ENCODE measurements at places on chromosomes 7 and 10.

DNA sequence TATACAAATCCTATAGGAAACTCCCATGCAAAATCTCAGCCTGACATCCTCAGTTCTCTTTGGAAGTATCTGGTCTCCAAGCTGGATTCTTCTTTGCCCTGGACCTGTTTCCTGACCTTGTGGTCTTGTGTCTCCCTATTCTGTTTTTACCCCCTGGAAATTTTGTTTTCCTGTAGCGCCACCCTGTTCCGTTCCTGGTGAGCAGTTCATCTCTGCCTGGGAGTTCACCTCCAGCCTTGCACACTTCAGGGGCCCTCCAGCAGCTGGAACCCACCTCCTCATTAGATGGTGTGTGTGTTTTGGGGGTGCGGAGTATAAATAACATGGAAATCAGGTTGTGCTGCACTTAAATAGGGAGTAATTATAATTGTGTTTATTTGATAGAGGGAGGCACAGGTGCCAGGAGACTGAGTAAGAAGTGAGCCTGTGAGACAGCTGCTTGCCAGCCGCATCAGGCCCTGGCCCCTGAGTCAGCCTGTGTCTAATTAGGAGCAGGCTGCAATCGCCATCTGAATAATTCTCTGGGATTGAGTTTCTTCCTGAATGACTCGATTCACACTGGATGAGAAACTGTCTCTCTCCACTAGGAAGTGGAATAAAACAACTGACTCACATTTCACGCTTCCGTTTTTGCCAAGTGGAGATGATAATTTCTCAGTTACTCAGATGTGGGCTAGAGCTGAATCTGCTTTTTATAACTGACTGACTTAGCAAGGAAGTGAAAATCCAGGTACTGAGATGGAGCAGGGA, 69.4 kb upstream of the HECTD2 start:
- H3K4me3 ChIP-seq, result no peak overlapping the region
- no peaks in the 10 kb centered on the region for H3K27me3 ChIP-seq
- no peak for DNase-seq

DNA sequence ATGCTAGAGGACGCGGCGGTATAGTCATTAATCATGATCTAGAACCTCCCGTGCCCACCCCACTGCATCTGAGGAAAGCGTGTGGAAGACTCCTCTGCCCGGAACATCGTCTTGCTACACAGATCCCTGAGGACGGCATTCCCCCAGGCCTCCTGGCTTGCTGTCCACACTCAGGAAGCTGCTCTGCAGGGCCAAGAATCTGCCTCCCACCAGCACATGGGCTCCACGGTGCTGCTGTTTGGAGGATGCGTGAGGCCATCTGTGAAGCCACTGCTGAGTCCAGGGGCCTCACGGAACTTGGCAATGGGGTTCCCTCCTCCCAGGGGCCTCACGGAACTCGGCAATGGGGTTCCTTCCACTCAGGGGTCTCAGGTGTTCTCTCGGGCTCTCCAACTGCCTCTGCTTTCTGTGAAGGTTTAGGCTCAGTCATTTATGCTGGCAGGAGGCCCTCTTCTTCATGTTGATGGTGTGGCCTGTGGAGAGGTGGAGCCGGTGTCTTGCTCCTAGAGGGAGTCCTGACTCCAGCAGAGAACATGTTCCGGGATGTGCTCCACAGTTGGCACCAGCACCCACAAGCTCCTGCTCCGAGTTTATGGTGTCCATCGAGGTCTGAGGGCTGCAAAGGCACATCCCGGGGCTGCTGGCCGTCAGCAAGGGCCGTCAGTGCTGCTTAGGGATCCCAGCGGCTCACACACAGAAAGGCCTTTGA, 273.3 kb downstream of the DNAJB6 start:
- no peak overlapping the region for H3K27ac ChIP-seq
- H3K4me1 ChIP-seq, result no peaks in the 10 kb centered on the region
- no peak overlapping the region for H3K4me3 ChIP-seq
- H3K36me3 ChIP-seq, result no peaks in the 10 kb centered on the region

DNA sequence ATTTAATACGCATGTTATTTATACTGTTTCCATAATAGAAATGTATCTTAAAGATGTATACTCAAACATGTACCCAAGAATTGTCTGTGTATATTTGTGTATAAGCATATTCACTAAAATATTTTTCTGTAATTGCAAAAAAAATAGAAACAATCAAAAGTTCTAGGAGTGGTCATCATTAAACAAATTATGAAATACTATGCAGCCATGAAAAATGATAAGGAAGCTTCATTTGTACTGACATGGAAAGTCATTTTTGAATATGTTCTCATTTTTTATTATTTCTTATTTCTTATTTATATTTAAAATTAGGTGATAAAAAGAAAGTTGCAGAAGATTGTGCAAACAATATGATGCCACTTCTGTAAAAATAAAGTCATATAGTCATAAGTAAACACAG, 400.0 kb upstream of the AUTS2 start:
- H3K27me3 ChIP-seq, result no peaks in the 10 kb centered on the region
- H3K36me3 ChIP-seq, result no peaks in the 10 kb centered on the region
- no peak overlapping the region for H3K27ac ChIP-seq
- H3K4me1 ChIP-seq, result no peaks in the 10 kb centered on the region

GRCh38 chr7:79979437-79979836, 155.2 kb upstream of the GNAI1 start:
- H3K4me1 ChIP-seq, result no peaks in the 10 kb centered on the region
- no peak overlapping the region for H3K4me3 ChIP-seq
- H3K27ac ChIP-seq, result no peak overlapping the region
- DNase-seq, result no peak
- H3K27me3 ChIP-seq, result no peaks in the 10 kb centered on the region

- peaks cover 7% of the 10 kb centered on the region for H3K27me3 ChIP-seq
- peaks cover 7% of the 10 kb centered on the region for H3K4me1 ChIP-seq
- no peak overlapping the region for H3K27ac ChIP-seq
- H3K4me3 ChIP-seq, result no peak overlapping the region
- H3K36me3 ChIP-seq, result no peaks in the 10 kb centered on the region
Measured at GRCh38 chr10:119253433-119254174, 46.2 kb downstream of the GRK5 start.

- H3K27ac ChIP-seq, result no peak overlapping the region
- H3K4me3 ChIP-seq, result no peak overlapping the region
- no peaks in the 10 kb centered on the region for H3K36me3 ChIP-seq
- no peak for DNase-seq
Measured at GRCh38 chr7:140060788-140061606, 1.8 kb downstream of the PARP12 start.

DNA sequence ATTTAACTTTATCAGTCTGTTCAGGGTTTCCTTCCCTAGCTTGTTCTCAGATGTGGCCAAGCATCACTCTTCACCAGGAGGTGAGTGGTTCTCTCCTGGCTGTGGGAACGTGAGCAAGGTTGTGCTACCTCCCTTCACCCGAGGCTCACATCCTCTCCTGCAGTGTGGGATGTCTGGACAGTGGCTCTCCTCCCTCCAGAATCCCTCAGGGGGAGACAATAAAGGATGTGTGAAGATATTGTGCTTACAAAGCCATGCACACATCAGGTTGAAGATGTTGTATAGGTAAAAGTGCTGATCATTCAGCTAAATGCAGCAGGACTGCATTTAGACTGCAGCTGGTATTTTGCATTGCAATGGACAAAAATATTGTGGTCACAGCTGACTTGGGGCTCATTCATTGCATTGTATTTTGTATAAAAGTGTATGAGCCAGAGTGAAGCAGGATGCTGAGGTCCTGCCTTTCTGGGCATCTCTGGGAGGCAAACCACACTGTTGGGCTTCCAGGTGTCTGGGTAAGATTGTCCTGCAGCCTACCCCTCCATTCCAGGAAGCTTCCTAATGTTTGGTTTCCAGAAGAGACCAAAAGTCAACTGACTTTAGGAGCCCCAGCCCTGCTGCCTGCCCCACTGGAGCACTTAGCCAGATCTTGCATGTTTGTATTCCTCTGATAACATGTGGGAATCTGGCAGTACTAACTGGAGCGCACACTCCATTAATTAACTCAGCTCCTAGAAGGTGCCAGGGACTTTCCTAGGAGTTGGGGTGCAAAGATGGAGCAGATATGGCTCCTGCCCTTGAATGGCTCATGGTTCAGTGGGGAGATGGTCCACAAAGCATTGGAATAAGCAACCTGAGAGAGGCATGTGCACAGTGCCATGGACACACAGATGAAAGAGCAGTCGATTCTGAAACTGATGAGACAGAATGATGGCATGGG, 292.5 kb upstream of the ZNF32 start:
- H3K4me3 ChIP-seq, result no peak overlapping the region
- H3K36me3 ChIP-seq, result no peaks in the 10 kb centered on the region
- no peak for DNase-seq
- H3K27me3 ChIP-seq, result no peaks in the 10 kb centered on the region
- no peak overlapping the region for H3K27ac ChIP-seq

GRCh38 chr7:66142996-66143395, 28.3 kb downstream of the CRCP start:
- no peak overlapping the region for H3K27ac ChIP-seq
- no peaks in the 10 kb centered on the region for H3K4me1 ChIP-seq
- DNase-seq, result no peak
- peaks cover 27% of the 10 kb centered on the region for H3K36me3 ChIP-seq

DNA sequence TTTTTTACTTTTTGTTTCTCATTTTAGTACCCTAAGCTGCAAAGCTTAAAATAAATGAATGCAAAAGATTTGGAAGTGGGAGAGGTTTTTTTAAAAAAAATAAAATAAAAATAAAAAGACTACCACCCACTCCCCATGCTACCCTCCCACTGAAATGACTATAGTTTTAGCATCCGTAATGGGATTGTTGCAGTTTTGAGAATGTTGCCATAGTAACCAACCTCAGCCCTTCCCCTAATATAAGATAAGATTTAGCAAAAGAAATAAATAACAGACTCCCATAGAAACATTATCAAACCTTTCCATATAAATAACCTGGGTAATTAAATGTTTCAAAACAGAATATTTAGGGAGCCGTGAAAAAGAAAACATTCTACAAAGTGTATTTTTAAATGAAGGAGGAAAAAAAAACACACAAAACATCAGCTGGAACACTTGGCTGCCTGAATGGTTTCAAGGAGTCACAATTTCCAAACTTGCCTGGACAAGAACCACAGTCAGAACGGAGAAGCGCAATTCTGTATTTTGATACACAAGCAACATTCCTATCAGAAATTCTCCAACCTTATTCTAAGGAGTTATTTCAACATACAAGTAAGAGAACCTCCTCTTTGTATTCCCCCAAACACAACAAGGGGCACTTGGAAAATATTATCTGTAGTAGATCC, 57.4 kb downstream of the DGKI start:
- H3K4me3 ChIP-seq, result no peak overlapping the region
- DNase-seq, result no peak
- no peaks in the 10 kb centered on the region for H3K27me3 ChIP-seq

GRCh38 chr10:72561745-72562166, 64.1 kb downstream of the MICU1 start:
- no peaks in the 10 kb centered on the region for H3K27me3 ChIP-seq

DNA sequence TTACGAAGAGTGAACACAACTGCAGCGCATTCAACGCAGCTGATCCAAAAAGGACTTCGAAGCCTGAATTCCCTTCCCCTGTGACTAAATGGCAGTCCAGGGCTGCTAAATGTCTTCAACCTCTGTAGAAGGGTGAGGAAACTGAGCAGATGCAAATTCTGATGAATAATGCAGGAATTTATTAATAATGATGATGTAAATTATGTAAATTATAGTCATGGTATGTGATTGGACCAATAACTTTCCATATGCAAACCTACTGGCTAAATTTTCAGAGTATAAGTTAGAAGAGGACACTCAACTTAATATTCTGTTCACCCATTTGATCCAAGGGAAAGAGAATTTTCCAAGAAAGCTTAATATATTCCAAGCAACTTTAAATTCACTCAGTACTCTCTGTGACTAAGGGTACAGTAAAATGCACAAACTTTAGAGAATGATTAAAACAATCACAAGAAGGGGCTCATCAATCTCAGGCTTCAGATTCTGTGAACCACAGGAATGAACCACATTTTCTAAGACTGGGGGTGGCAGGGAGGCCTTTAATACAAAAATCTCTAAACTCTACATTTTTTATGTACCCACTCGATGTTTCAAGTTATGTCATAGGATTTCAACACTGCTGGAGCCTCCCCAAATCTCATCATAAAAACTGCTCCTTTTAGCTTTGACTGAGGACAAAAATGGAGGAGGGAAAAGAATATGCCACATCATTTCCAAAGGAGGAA, 3.5 kb downstream of the FGFR2 start:
- no peak overlapping the region for H3K27ac ChIP-seq
- peaks cover 67% of the 10 kb centered on the region for H3K4me1 ChIP-seq
- H3K4me3 ChIP-seq, result peak overlapping the region; percentile 82
- H3K36me3 ChIP-seq, result peaks cover 30% of the 10 kb centered on the region

DNA sequence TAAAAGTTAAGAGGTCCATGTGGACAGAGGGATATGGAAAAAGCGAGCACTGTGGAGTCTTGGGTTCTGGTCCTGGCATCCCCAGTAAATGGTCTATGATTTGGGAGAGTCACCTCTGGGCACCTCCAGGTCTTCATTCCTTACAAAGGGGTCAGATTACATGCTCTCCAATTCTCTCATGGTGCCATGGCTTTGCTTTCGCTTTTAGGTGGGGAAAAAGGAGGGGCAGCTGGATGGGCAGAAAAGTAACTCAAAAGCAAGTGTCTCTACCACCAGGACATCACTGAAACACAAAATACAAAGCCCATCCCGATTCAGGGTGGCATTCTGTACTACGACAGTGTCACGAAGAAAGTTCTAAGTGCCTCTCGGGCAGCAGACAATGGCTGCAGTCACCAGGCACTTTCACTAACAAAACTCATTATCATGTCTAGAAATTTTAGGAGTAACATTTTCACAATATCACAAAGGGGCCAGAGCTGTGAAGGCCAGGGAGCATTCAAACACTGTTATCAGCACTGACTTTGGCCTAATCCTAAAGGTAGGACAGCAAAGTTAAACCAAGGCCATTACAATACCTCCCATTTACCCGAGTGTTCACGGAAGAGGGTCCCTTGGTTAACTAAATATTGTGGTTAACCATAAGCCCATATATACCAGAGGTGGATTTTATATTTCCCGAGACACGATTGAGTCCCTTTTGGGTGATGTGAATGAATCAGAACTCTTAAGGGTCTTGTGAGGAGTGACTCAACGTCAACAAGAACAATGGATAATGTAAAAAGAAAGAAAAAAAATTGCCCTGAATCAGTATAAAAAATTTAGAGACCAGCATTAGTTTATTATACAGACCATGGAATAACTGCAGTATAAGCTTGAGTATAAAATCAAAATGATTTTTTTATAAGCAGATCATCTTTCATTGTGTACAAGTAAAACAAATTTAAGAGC, 2.5 kb downstream of the PSAP start:
- H3K4me3 ChIP-seq, result peak overlapping the region; percentile 27
- peak; percentile 27 for DNase-seq
- no peak overlapping the region for H3K27ac ChIP-seq

DNA sequence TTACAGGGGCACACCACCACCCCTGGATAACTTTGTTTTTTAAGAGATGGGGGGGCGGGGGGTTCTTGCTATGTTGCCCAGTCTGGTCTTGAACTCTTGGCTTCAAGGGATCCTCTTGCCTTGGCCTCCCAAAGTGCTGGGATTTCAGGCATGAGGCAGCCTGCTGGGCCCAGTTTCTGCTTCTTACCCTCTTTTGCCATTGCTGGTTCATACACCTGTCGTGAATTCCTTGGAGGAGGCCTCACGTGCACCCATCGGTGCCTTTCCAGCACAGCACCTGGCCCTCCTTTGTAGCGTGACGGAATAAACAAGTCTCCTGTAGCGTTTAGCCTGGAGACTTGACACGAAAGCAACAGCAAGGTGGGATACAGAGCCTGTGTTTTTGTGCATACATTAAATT, 75.5 kb downstream of the CARD11 start:
- H3K4me3 ChIP-seq, result no peak overlapping the region
- 0 out of 2 replicates have a peak, but pooled peaks cover 2% of the 10 kb centered on the region for H3K36me3 ChIP-seq
- no peak for DNase-seq
- no peaks in the 10 kb centered on the region for H3K27me3 ChIP-seq
- H3K27ac ChIP-seq, result peak overlapping the region; percentile 50
